ENCODE measurements at places on chromosomes 11 and 22.

- DNase-seq: no peak
These were observed 465.3 kb upstream of the TENM4 start for GRCh38 chr11:79906164-79906563.

GRCh38 chr11:12517741-12518140 is 140.4 kb downstream of the PARVA start:
- no peak for DNase-seq

GRCh38 chr22:47780281-47780875 is 1017.9 kb downstream of the TBC1D22A start:
- no peak for DNase-seq

DNA sequence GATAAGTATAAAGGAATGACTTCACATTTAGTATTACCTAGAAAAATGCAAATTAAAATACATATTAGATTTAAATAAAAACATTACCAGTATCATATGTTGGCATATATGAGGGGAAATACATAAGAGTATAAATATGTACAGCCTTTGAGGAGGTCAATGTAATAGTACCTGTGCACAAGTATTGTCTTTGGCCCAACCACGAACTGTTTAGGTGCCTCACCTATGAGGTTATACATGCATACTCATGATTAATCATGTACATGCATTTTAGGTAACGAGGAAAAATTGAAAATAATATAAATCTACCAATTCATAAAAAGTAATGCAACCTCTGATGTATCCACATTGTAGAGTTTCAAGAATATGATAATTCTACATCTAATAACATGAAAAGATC is 909.8 kb downstream of the METTL15 start:
- no peak for DNase-seq

DNA sequence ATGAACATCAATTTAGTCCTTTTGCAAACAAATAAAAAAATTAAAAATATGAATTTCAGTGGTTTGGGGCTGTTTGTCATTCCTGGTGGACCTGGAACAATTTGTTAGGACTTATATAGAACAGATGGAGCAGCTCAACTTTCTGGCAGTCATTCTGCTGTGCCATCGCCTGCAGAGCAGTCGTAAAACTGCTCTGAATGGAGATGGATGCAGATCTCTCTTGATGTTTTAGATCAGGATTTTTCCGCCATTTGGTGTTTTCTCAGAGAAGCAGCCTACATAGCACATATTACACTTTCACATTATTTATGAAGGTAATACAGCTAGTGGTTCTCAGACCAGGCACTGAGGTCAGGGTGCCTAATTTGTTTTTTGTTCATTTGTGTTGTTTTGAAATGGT is 31.8 kb upstream of the HSPA8 start:
- no peak for DNase-seq

DNA sequence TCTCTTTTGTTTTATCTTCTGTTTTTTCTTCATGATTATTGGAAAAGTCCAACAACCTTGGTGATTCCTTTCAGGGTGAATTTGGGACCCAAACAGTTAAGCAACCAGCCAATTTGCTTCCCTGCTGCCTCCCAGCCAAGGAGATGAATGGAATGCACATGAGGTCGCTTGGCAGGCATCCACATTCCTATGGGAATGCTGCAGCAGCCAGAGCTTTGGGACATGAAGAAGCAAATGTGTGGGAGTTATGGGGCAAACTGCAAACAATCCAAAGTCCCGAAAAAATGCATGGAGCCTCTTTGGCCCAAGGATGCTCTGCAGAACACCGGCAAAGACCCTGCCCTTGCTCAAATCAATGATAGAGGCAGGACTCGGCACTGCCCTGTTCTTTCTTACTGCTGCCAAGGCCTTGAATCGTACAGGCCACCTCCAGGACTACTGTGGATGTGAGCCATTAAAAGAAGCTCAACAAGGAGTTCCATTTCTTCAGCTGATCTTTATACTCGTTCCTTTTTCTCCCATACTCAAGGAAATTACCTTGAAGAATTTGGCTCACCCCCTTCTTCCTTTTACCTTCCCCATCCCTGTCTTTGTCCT is 117.3 kb upstream of the TEAD1 start:
- DNase-seq: peak; percentile 69

GRCh38 chr11:46485856-46486443 is 94.4 kb upstream of the CHRM4 start:
- DNase-seq: no peak

GRCh38 chr11:75225794-75226193 is 14.8 kb upstream of the TPBGL start:
- no peak for DNase-seq
